ENCODE measurements at places on chromosomes 7 and 10.

DNA sequence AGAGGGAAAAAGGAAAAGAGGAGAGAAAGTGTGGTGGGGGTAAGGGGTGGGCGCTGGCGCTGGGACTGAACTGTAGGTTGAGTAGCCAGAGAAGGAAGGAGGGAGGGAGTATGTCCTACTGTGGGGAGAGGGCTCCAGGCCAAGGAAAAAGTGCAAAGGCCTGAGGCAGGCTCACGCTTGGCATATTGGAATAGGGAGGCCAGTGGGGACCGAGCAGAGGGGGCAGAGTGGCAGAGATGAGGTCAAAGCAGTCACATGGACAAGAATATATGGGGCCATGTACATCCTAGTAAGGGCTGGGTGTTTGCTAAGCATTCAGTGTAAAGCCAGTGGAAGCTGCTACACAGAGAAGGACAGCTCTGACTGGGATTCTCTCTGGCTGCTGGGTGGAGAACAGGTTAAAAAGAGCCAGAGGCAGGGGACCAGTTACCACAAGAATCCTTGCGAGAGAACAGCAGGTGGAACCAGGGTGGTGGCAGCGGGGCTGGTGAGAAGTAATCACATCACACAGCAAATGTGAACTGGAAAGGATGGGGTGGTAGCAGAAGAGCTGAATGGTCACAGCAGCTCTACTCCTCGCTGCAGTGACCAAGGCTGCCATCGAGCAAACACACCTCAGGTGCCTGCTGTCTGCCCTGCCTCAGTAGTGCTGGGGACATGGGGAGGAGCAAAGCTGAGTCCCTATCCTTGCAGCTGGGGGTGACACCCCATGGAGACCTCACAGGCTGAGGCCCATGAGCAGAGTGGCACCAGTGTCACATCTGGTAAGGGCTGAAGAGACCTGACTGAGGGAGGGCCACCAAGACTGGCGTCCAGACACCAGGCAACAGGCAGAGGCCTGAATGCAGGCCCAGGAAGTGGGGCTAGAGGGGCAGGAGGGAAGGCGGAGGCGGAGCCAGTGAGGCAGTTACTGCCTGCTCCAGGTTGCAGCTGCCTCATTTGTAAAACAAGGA is 39.5 kb downstream of the FAM53B start:
- DNase-seq, result no peak

DNA sequence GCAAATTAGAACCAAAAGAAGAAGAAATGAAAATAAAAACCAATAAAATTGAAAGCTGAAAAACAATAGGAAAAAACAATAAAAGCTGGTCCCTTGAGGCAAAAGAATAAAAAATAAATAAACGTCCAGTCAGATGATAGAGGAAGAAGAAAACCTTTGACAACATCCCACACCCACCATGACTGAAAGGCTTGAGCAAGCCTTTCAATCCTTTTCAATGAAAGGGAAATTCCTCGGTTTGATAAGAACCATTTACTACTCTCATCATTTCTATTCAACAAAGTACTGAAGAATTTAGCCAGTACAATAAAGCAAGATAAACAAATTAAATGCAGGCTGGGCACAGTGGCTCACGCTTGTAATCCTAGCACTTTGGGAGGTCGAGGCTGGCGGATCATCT is 3.8 kb downstream of the SLC25A40 start:
- no peak for DNase-seq

GRCh38 chr10:77564731-77565589 is 72.6 kb downstream of the KCNMA1 start:
- no peak for DNase-seq

DNA sequence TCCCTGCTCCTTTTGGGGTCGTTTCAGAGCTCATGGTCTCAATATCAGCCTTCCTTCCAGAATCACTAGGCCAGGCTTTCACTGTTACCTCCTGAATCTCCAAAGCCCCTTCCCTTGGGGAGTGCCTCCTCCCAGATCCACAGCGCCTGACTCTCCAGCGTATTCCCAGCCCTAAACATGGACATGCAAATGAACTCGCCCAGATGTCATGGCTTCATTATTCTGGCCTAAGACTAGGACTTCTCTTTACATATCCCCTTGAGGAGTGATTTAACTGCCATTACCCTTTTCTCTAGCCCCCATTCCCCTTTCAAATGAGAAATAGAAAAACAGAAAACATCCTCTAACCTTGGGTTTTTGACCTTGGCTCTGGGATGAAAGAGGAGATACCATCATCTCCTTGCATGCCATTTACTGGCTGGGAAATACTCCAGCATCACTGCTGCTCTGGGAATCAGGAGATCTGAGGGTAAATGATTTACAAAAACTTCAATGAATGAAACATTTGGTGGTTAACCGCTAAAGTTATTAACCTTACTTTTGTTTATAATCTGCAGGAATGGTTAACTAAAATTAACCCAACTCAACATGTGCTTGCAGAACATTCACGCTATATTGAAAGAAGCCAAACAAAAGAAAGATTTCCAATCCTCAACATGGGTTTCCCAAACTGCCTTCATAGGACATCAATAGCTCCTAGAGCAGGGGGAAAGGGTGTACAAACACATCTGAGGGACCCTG is 37.0 kb downstream of the FAM171A1 start:
- no peak for DNase-seq

DNA sequence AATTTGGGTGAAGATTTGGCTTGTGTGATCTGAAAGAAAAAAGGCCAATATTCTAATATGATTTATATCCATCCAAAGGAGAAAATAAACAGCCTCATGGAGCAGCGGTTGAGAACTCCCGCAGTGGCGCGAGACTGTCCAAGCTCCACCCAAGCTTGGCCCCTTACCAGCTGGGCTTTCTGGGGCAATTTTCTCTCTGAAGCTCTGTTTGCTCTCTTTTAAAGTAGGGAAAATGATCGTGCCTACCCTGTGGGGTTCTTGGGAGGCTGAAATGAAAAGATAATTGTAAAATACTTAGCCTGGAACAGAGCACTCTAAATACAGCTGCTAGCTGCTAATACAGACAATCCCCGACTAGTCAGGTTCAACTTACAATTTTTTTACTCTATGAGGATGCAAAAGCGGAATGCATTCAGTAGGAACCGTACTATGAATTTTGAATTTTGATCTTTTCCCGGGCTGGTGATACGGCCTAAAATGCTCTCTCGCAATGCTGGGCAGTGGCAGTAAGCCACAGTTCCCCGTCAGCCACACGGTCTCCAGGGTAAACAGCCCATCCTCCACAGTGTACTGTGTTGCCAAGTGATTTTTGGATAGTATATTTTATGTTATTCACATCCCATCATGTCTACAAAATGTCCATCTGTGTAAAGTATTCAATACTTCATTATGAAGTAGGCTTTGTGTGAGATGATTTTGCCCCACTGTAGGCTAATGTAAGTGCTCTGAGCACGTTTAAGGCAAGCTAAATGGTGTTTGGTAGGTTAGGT is 137.7 kb downstream of the CHN2 start:
- DNase-seq, result no peak

- no peak for DNase-seq
These were observed 100.1 kb upstream of the COL1A2 start for GRCh38 chr7:94294471-94295131.
